ENCODE measurements at places on chromosomes 3 and 15.
A peak's percentile ranks its signal among the peaks of the same experiment; 100 is the strongest.

- no peak for DNase-seq
Measured at GRCh38 chr15:58566029-58566428, 134.2 kb downstream of the LIPC start.

DNA sequence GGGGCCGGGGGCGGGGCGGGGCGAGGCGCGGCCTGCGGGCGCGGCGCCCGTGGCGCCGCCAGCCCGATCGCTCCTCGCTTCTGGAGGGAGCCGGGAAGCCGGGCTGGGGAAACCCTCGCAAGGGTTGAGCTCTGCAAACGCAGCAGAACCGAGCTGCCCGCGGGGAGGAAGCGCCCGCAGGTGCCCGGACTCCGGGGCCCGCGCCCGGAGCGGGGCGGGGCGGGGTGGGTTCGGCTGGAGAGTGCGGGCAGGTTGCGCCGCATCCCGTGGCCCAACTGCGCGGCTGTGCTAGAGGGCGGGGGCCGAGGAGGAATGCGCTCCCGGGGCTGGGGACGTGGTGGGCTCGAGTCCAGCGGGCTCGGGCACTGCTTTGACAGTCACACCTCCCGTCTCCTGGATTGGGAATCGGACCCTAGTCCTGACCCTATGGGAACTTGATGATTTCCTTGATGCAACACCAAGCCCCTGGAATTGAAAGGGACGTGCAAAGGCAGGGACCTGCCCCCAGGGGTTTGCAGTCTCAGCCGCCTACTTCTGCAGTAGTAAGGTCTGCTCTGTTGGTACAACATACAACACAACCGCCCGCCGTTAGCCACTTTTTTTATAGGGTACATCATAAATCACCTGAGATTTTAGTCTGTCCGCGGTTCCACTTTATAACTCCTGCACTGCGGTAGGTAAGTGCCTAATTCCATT, 34.3 kb downstream of the ZBTB38 start:
- DNase-seq: peak; percentile 52

DNA sequence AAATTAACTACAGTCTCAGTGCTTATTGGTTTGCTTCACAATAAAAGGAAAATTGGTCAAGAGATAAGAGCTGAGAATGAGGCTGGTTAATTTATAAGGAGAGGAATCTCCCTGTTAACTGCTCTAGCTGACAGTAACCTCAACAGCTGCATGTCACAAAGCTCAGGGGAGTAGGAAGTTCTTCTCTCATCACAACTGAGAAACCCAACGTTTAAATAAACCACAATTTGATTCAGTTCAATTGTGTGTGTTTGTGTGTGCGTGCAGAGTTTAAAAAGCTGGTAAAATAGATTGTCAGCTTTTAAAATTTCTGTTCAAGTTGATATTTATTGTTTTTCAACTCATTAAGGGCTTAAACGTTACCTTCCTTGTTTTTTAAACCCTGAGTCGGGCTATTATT, 3.5 kb upstream of the TGFBR2 start:
- DNase-seq: no peak

- no peak for DNase-seq
Measured at GRCh38 chr3:70740872-70741271, 428.4 kb upstream of the MDFIC2 start.

DNA sequence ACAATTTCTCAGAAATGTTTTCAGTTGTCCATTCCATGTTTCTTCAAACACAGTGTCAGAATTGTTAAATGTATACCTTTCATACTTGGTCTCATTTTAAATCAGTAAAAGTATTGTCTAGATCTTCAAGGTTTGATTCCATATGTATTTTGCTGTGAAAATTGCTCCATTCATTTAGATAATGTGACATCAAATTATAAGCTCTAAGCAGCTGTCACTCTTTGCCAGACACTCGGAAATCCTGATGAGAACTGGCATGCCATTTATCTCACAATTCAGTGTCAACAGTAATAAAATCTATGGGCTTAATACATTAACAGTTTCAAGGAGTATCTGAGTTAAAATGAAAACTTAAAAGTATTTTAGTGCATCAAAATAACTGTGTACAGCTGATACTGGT, 1025.3 kb upstream of the EPHA6 start:
- DNase-seq: no peak

DNA sequence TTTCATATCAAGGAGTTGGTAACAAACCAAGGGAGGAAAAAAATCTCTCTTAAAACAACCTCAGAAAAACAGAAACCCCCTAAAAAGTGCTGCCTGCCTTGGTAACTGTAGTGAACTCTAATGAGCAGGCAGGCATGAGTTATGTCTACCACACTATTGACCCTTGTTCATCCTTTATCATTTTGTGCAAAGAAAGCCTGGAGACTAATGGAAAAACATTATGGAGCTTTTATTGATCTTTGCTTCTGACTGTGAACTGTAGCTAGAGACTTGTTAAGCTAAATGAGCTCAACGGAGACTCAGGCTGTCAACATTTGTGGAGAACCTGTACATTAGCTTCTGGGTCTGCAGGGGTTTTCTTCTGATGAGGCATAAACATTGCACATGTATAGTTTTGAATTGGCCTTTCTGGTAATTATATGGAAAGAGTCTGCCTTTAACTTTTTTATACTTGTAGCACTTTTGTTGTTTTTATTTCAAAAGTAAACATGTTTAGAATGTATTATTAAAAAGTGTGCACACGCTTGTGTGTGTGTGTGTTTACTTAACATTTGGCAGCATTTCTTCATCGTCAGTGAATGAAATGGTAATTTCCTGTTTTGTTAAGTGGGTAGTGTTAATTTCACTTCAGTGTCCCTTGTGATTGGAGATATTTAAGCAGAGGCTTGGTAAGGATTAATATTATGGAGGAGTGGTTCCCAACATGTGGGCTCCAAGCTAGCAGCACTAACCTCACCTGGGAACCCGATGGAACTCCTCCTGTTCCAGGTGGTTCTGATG, 15.9 kb upstream of the SPTSSB start:
- no peak for DNase-seq

- DNase-seq: no peak
Measured at GRCh38 chr3:35968043-35968622, 328.8 kb downstream of the ARPP21 start.

DNA sequence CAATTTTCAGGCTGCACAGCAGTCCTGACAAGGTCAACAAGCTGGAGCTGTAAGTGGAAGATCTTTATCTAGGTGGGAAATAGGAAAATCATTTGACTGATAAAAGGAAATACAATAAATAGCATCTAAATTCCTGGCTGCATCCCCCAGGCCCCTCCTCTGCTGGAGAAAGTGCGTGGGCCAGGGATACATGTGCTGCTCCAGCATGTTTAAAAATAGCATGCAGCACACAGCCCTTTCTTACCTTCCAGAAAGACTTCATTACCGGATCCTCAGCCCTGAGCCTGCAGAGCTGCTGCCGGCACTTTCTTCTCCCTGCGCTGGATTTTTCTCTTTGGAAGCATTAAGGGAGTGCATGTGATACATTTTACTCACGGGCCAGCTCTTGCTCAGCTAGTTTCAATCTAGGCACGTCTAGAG, 77.3 kb downstream of the HMG20A start:
- peak; percentile 57 for DNase-seq

GRCh38 chr3:156014489-156014888, 105.9 kb upstream of the KCNAB1 start:
- no peak for DNase-seq

DNA sequence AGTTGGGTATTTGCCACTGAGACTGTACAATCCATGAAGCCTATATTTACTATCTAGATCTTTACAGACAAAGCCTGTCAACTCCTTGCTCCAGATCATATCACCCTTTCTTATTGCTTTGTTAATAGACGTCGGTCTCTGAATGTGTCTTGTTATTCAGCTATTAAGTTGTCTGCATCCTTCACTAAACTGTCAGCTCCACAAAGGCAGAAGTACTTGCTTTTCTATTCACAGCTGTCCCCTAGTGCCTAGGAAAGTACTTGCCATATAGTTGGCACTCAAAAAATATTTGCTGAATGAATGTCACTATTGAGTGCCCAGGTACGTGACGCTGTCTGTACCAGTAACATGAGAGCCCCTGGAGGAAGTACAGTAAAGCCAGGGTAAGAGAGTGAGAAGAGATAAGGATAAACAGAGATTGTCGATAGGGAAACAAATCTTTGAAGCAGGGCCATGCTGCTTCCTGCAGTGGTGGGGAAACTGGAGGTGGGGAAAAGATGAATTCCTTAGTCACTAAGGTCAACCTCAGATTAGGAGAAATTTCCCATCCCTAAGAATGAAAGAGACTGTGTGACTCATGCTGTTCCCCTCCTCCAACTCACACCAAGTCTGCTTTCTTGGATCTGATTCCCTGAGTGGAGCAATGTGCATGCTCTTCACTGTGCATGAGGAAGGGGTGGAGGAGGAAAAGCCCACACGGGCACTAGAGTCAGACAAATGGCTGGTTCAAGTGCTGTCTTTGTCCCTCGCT, 36.3 kb downstream of the PRICKLE2 start:
- no peak for DNase-seq

DNA sequence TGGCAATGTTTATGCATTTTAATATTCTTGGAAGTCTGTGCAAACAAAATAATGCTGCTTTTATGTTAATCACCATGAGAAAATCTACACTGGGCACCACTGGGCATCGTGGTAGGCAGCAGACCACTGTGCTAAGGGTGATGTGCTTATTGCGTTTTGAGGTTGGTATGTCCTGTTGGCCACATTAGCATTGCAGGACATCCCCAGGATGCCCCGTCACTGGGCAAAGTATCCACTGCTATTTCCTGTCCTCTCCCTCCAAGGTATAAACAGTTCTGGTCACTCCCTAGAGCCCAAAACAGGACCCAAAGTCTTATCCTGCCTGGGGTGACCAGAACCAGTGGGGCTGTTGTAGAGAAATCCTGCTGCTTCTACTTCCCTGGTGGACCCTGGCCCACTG, 284.2 kb upstream of the ROPN1 start:
- DNase-seq: no peak

GRCh38 chr3:11287404-11287803, 15.2 kb downstream of the ATG7 start:
- DNase-seq: no peak

DNA sequence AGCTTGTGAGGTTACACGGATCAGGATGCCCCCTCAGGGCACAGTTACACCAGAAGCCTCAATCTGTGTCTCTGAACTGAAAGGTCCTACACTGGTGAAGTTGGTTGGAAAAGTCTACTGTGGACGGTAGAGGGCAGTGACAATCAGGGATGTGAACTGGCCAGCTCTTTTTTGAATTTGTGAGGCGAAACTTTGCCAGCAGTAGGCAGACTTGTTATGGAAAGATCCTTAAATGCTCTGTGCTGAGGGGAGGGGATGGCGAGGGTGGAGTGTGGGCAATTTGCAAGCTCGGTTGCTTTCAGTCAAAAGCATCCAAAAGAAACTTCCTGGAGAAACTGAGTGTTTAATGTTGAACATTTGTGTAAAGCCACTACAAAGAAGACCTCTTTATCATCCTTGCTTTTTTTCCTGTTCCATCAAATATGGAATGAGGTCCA, 127.4 kb upstream of the ABHD17C start:
- no peak for DNase-seq

GRCh38 chr3:112894258-112894657, 47.6 kb upstream of the CD200R1L start:
- DNase-seq: no peak

DNA sequence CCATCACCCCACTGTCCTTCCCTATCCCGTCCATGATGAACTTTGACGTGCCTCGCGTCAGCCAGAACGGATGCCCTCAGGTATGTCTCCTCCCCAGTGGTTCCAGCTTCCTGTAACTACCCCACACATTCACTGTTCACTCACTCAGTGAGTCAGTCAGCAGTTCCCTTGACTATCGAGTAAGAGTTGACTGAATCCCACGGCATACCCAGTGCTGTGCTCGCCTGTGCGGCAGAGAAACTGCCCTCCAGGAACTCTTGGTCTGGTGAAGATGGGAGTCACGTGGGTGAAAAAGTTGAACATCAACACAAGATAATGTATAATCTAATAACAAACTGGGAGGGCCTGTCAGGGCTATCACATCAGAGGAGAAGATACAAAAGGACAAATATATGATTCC, 36.7 kb downstream of the CCDC33 start:
- DNase-seq: no peak

GRCh38 chr3:77869423-77869822, 829.5 kb downstream of the ROBO2 start:
- no peak for DNase-seq

DNA sequence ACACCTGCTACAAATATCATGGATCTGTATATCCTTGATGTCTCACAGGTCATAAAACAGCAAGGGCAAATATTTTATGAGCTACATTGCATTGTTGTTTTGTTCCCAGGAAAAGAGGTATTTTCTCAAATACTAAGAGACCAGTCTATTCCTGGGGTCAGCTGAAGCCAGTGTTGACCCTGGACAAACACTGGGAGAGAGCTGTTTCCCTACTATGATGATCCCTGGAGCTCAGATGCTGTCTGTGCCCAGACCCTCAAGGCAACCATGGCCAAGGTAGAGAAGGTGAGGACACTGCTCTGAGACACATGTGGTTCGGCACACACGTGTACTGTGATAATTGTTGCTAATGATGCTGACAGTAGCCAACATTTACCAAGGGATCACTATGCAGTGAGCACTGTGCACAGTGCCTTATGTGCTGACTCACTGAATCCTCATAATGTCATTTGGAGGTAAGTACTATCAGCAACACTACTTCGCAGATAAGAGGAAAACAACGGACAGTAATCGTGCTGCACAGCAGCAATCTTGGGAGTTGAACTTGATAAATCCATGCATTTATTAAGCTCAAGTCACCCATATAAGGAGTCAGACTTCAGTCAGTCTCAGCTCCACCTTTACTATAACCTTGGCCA, 943.6 kb downstream of the FHIT start:
- no peak for DNase-seq

DNA sequence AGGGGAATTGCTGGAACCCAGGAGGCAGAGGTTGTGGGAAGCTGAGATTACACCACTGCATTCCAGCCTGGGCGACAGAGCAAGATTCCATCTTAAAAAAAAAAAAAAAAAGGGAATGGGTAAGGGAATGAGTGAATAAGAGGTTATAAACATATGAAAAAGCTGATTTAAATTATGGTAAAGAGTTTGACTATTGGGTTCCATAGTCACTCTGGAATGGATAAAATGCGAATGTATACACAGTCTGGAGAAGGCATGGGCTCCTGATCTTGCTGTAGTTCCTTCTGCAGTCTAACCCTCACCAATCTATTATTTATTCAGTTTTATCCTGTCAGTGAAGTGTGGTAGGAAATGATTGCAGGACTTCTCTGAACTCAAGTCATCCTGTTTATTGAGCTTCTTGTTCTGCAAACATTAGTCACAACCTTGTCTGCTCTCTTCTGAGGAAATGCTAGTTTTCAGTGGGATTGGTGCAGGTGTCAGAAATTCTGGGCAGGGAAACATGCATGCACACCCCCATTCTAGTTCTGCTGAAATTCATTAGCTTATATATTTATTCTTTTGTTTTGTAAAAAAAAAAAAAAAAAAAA, 190.9 kb upstream of the CFAP20DC start:
- DNase-seq: no peak

- no peak for DNase-seq
Measured at GRCh38 chr3:183188895-183189462, 26.4 kb upstream of the LAMP3 start.

DNA sequence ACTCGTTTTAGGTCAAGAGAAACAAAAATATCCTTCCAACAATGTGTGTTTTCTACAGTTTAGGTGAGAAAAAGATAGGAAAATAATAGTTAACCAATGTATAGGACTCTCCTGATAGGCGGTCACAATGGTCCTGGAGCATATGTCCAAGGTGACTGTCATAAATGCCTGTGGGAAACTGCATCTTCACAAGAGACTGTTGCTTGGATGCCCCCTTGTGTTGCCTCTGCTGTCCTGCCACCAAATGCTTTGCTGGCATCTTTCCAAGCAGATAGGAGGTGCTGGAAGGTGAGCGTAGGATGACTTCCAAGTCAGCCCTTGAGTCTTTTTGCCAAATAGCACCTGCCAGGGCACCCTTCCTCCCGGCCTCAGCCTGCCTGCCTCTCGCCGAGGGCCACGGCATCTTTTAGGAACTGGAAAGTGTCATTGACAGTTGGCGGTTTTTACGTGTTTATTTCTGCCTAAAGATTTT, 24.1 kb upstream of the SACM1L start:
- DNase-seq: peak; percentile 38
